ENCODE measurements at places on chromosomes 1 and 21. TPM values are rescaled to one million over a fixed set of nuclear protein-coding genes. Genes with fewer than 3 reads are reported as not detected.
A peak's percentile ranks its signal among the peaks of the same experiment; 100 is the strongest.

DNA sequence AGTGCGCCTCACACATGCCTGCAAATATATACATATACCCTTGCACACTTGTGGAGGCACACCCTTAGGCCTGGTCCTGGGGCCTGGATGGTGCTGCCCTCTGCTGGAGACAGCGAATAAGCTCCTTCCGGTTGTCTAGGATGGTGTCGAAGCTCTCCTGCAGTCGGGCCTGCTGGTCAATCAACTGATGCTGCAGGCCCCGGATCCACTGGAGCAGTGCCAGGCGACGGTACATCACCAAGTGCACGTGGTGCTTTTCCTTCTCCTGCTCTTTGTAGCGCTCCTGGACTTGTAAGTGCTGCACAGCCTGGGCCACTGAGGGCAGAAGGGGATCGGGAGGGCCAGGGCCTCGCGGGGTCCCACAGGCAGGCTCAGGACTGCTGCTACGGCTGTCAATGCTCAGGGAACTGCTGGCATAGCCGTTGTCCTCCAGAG, 3.1 kb downstream of the C1orf216 start:
- peak; percentile 67 for DNase-seq

DNA sequence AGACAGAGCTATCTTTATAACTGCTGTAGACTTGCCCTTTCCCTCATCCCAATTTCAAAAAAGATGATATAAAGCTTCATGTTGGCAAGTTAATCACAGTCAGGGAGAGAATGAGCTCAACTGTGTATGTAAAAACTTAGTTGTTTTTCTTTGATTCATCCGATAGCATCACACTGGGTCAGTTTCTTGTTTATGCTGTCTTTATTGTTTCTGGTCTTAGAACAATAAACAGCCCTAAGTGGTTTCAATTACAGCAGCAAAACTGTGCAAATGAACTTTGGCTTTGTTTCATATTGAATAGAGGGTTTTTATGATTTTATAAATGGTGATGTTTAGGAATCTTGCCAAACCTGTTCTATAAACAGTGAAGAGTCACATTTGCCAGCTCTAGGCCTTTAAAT, 423.8 kb upstream of the CXADR start:
- peak; percentile 75 for DNase-seq
- H3K4me1 ChIP-seq: no peaks in the 10 kb centered on the region
- H3K27ac ChIP-seq: no peak overlapping the region
- no peak overlapping the region for H3K4me3 ChIP-seq

DNA sequence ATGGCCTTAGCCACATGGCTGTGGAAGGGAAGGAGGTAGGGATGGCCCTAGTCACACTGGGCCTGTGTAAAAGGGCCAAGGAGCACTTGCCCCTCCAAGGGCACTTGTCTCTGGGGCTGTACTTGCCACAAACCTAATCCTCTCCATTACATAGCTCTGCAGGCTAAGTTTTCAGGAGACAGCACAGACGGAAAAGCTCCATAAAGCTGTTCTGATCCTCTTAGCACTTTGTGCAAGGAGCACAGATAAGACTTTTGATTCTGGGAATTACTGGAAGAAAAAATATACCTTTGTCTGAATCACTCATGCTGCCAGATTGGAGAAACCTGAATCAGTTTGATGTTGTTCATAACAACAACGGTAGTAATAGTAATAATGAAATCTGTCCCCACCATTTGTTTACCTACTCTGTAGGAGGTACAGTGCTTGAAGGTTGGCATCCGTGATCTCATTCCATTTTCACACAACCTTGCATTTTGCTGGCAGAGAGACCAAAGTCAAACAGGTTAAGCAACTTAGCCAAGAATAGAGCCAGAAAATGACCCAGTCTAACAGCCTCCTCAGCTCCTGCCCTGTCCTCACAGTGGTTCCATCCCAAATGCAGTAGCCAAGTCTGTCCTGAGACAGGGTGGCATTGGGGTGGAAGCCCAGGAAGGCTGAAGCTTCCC, 207.1 kb downstream of the ROR1 start:
- H3K4me1 ChIP-seq: peaks cover 42% of the 10 kb centered on the region
- H3K27me3 ChIP-seq: no peaks in the 10 kb centered on the region
- DNase-seq: no peak
- H3K4me3 ChIP-seq: no peak overlapping the region

DNA sequence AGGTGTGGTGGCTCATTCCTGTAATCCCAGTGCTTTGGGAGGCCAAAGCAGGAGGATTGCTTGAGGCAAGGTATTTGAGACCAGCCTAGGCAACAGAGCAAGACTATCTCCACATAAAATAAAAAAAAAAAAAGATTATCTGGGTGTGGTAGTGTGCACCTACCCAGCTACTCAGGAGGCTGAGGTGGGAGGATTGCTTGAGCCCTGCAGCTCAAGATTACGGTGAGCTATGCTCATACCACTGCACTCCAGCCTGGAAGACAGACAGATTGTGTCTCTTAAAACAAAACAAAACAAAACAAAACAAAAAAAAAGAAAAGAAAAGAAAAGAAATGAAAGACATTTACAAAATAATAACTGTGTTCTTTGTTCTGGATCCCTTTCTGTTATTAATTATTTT, 6.1 kb upstream of the TLCD4 start:
- DNase-seq: no peak
- no peaks in the 10 kb centered on the region for H3K36me3 ChIP-seq

DNA sequence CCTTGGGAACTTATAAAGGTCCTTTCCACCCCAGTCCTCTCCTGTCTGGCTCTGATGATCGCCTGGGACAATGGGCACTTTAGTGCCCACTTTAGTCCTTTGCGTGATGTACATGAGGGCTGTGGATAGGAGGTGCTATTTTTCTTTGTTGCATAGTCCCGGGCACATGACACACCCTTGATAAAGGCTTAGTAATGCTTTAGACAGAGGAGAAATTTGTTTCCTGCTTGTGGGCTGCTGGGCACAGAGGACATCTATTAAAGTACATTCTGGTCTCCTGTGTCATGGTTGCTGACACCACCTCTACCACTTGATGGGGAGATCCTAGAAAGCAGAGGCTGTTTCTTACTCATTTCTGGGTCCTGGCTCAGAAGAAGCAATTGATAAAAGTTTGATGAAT, 5.4 kb upstream of the KNCN start:
- no peaks in the 10 kb centered on the region for H3K4me1 ChIP-seq
- H3K27ac ChIP-seq: no peak overlapping the region

DNA sequence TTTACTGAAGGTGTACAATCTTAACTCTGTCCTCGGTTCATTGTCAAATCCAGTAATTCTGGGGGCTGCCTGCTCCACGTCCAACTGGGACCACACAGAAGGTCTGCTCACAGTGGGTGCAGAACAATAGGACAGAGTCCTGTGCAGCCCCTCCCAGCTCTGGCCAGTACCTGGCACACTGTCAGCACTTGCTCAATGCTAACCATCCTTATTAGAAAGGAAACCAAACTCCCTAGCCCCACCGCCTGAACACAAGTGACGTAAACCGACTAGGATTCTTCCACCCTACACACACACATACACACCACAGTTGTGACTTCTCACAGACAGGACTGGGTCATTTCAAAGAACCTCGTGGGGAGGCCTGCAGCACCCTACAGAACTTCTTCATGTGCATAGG, 5.2 kb downstream of the BCAR3 start:
- peaks cover 61% of the 10 kb centered on the region for H3K4me1 ChIP-seq
- H3K4me3 ChIP-seq: no peak overlapping the region
- H3K36me3 ChIP-seq: peaks cover 3% of the 10 kb centered on the region
- H3K27me3 ChIP-seq: no peaks in the 10 kb centered on the region

DNA sequence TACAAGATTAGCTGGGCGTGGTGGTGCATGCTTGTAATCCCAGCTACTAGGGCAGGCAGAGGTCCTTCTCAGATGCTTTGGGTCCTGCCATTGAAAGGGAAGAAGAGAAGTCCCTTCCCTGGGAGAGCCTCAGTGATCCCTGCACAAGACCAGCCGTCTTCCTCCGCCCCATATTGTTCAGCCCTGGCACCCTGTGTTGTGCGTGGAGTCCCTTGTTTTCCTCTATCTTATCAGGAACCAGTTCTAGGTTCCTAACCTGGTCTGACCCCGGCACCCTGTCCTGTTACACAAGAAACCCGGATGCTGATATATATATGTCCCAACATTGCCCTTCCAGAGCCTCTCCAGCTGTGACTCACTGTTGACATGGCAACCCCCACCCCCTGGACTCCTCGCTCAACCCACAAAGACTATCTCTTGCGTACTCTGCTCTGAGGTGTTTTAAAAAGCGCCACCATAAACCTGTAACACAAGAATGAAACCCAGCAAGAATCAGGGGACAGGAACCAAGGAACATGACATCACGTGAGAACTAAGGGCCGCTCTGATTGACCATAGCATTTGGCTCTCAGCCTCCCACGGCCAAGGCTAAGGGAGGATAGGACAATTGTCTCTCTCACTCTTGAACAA, 4.8 kb downstream of the MX2 start:
- no peak overlapping the region for H3K4me3 ChIP-seq
- H3K27ac ChIP-seq: no peak overlapping the region
- DNase-seq: no peak
- H3K27me3 ChIP-seq: no peaks in the 10 kb centered on the region

The TINAGL1 gene
- 90.9 TPM for total RNA-seq
